Activated naive CD8-positive, alpha-beta T cell treated with anti-CD3 and anti-CD28 coated beads, Interleukin-2, amount 10 ng/mL, durations not matched to agents 7 days and 5 days (primary cell): ENCODE measurements at places on chromosomes 7 and 10.

- no peak for DNase-seq
These were observed 11.1 kb downstream of the DPY19L1 start for GRCh38 chr7:35026150-35026549.

GRCh38 chr7:101457001-101457750, 94.5 kb downstream of the COL26A1 start:
- DNase-seq = no peak

- DNase-seq = no peak
These were observed 140.6 kb downstream of the KCNMA1 start for GRCh38 chr10:77496941-77497420.

GRCh38 chr7:3310884-3311283, 9.8 kb downstream of the SDK1 start:
- no peak for DNase-seq
